Cerebellar cortex (tissue), 1 donor: ENCODE measurements at places on chromosomes 4 and X.
A peak's percentile ranks its signal among the peaks of the same experiment; 100 is the strongest.

DNA sequence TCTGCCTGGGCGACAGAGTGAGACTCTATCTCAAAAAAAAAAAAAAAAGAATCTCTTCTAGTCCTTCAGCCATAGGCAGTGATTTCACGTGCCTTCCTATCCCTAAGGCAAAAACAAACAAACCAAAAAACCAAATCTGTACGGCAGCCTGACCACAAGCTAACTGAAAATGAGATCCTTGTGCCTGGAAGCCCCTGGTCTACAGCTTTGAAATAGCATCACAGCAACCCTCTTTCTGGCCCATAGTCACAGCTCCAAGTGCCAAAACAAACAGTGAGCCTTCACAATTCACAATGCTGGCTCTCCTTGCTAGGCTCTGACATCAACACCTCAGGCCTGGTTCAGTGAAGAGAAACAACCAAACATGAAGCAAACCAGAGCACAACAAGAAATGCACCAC, 46.1 kb downstream of the TMEM150C start:
- DNase-seq = peak; percentile 7

DNA sequence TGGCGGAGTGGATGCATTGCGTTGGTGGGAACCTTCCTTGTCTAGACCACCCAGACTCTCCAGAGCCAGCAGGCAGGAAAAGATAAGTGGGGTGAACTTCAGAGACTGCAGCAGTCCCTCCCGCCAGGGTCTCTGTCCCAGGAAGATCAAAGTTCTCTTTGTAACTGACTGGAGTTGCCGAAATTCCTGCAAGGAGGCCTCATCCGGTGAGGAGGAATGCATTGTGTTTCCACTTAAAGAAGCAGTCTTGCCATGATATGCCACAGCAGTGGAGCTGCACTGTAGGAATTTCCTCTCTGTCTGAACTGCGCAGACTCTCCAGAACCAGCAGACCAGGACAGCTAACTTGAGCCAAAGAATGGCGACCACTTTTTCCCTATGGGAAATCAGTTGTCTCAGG, 1190.4 kb downstream of the TECRL start:
- DNase-seq = no peak

GRCh38 chrX:130082244-130083106, 27.8 kb downstream of the ELF4 start:
- no peak for DNase-seq

DNA sequence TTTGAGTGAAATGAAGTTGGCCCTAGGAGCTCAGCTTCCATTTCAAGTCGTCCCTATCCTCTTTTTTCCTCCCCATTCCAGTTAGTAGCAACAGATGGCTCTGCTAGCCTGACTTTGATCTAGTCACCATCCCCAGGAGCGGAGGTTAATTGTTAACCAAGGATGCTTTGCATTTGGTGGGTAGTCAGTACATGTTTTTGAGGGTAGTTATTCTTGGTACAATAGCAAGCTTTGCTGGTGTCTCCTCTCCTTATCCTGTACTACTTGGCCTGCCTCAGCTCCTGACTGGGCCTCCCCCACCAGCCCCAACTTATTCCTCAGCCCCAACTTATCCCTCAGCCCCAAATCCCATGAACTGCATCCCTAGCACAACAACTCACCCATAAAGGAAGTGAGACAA, 14.8 kb upstream of the RTL5 start:
- no peak for DNase-seq

DNA sequence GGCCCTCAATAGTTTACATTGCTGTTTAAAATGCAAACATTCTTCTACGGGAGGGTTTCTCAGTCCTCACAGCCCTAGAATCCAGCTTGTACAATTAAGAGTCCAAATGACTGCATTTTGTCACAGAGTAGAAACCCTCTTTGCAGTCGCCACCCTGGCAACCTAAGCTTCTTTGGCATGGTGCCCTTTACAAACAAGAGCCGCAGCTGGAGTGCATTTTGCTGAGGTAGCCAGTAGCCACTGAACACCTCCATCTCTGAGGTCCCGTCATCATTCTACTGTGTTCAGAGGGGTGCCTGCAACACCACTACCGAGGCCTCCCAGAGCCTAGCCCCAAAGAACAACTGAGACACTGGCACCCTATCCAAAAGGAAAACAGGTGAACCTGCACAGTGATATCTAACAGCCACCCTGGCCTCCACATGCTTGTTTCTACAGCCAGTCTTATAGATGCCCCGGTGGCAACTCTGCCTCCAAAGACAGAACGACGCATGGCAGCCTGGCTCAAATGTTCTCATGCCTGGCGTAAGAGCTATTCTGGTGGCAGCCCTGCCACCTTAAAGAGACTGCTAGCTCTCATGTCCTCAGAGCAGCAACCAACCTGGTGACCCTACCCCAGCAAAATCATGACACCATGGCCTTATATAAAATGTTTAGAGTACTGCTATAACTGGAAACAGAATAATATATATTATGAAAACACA, 801.9 kb downstream of the TECRL start:
- DNase-seq = no peak

DNA sequence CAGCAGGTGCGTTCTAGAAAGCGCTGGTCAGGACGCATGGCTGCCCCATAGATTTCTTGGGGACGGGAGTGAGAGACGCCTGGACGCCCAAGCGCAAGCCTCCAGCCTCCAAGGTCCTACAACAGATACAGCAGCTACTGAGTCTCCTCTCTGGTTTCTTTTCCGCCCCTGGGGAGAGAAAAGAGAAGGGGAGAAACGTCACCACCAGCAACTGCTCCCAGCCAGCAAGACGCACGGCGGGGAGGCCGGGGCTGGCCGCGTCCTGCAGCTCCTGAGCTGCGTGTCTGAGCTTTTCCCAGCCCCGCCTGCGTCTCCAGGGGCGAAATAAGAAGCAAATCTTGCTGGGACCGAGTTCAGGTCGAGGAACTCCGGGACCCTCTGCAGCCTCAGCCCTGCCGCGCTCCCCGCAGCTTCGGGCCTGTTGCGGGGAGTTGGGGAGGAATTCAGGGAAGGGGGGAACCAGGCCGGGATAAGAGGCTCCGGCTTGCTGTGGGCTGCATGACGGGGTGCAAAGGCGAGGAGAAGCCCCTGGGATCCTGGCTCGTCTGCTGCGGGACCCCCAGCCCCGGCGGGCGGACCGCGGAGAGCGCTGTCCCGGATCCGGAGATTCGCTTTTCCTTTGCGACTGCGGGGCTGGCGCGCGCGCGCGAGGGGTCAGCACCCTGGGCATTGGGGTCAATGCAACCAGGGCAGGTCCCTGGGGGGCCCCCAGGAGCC, 6.8 kb upstream of the SHOX start:
- DNase-seq = no peak

- no peak for DNase-seq
Observed at GRCh38 chr4:57632564-57632963, 522.4 kb upstream of the IGFBP7 start.

GRCh38 chr4:126004941-126005340, 690.2 kb downstream of the FAT4 start:
- DNase-seq = no peak

DNA sequence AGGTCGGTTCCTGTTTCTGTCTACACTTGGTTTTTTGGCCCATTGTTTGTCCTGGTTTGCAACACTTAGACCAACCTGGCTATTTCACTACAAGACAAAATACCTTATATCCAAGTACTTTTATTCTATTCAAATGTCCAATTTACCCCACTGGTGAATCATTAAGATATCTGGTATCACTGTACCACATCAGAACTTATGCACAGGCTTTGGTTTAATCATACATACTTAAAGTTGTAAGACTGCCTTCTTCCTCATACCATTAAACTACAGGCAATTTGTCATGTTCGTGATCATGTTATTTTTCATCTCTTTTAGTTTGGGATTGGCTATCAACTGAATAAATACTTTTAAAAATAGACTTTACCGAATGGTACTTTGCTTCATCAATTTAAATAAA, 53.0 kb upstream of the ATOH1 start:
- no peak for DNase-seq
